Immature natural killer cell (primary cell): ENCODE measurements at places on chromosomes 3 and 15. TPM values are rescaled to one million over a fixed set of nuclear protein-coding genes. Genes with fewer than 3 reads are reported as not detected.

Gene RETNLB
- not detected for polyA plus RNA-seq

Gene VWA5B2
- polyA plus RNA-seq = not detected

Gene IL17RB
- polyA plus RNA-seq = 0.79 TPM

Gene CHRFAM7A
- not detected for polyA plus RNA-seq

Gene ITIH1
- not detected for polyA plus RNA-seq

Gene GJD2
- polyA plus RNA-seq = not detected

Gene P2RY14
- polyA plus RNA-seq = 2.8 TPM

Gene PGBD4
- 0.90 TPM for polyA plus RNA-seq

Gene TPRG1
- 6.0 TPM for polyA plus RNA-seq

Gene CACNA1D
- not detected for polyA plus RNA-seq

Gene HAPLN3
- 3.4 TPM for polyA plus RNA-seq

Gene CCR9
- not detected for polyA plus RNA-seq

Gene PML
- polyA plus RNA-seq = 47.7 TPM

Gene ADIPOQ
- not detected for polyA plus RNA-seq

Gene PPP4R2
- polyA plus RNA-seq = 27.6 TPM

Gene ARL6IP5
- 503 TPM for polyA plus RNA-seq

Gene CPNE4
- not detected for polyA plus RNA-seq

Gene MOBP
- not detected for polyA plus RNA-seq

Gene LRRC31
- polyA plus RNA-seq = not detected

Gene IL17RE
- not detected for polyA plus RNA-seq

Gene PLSCR2
- polyA plus RNA-seq = not detected

Gene PARP16
- polyA plus RNA-seq = 17.1 TPM

Gene ZDHHC3
- 43.5 TPM for polyA plus RNA-seq

Gene IL17RD
- polyA plus RNA-seq = not detected
